ENCODE measurements at places on chromosomes 3 and 15.

- DNase-seq, result no peak
These were observed 521.2 kb downstream of the FOXP1 start for GRCh38 chr3:71062037-71062932.

DNA sequence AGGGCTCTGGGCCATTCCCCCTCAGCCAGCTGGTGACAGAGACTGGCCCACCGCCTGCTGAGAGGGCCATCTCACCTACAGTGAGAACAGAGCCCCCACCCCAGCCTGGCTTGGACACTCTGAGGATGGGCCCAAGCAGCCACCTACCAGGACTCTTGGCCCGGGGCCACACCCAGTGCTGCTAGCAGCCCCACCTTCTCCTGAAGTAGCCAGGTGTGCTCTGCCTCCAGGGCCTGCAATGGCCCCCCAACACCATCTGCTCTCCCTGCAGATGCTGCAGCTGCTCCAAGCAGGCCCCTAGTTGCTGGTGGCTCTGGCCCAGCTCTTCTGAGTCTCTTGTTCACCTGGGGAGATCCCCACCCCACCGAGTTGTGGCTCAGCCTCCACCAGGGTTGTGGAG is 6.8 kb upstream of the CLK3 start:
- no peak for DNase-seq

GRCh38 chr3:16462679-16463078 is 50.8 kb downstream of the RFTN1 start:
- no peak for DNase-seq

- no peak for DNase-seq
These were observed 23.1 kb downstream of the AADAC start for GRCh38 chr3:151837057-151837456.

DNA sequence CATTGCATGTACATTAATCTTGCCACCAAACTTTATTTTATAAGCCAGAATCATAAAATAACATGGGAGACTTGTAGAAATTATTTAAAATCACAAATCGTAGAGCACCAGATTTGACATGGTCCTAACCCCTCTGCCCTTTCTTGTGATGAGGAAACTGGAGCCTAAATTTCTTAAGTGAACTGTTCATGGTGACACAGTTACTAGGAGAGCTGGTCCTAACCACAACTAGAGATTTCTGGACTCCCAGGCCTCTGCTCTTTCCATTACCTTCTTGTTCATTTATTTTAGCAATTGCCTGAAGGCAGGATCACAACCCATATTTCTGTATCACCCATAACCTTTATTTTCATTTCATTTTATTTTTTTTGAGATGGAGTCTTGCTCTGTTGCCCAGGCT is 352.5 kb downstream of the LPP start:
- no peak for DNase-seq

DNA sequence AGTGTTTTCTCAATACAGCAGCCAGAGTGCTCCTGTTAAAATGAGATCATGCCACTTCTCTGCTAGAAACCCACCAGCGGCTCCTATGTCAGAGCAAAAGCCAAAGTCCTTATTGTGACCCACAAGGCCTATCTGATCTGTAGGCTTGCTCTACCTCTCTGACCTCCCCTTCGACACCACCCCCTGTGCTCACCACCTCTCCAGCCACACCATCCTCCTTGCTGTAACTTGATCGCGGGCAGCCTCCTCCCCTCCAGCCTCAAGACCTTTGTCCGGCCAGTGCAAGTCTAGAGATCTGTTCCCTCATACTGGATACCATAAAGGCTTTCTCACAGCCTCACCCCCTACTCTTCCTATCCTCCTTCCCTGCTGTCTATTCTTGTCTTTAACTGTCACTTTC is 1.9 kb upstream of the IGDCC4 start:
- DNase-seq, result no peak

DNA sequence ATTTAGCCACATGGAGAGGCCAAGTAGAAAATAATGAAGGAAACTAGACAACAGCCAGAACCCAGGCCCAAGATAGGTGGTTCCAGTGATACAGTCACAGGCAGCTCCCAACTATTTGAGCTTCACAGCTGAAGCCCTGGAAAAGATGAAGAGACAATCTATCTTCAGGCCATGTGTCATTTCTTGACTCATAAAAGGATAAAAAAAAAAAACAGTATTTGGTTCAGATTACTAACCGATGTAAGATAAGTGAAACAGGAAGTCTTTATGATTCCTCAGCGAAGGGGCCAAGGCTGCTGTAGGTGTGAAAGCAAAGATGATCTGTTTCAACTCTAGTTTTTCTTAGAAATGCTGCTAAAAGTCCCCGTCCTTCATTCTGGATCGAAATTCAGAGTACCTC is 394.6 kb downstream of the ZNF385D start:
- DNase-seq, result no peak

DNA sequence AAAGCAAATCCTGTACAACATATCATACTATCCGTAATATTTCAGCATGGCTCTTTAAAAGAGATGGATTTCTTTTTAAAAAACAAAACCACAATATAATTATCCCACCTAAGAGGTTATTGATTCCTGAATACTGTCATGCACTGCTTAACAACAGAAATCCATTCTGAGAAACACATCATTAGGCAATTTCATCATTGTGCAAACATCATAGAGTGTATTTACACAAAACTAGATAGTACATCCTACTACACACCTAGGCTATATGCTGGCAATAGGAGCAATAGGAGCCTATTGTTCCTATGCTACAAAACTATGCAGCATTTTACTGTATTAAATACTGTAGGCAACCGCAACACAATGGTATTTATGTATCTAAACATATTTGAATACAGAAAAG is 242.0 kb downstream of the NEK10 start:
- DNase-seq, result peak; percentile 2

- no peak for DNase-seq
These were observed 72.5 kb upstream of the ARHGEF3 start for GRCh38 chr3:56874269-56874668.

DNA sequence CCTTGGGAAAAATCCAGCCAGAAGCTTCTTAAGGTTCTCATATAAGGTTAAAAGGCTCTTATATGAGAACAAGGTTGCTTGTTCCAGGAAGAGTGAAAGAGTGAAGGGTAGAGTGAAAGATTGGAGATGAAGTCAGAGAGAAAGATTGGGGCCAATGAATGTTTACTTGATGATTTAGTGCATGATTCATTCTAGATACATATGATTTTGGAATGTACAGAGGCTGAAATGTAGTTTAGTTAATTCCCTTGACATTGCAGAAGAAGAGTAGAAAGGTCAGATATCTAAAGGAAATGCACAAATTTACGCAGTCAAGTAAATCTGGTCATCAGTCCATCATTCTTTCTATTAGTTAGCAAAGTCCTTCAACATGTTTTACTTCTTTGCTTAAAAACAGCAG is 619.8 kb upstream of the ZNF717 start:
- DNase-seq, result no peak

GRCh38 chr3:18046131-18046915 is 303.9 kb upstream of the TBC1D5 start:
- no peak for DNase-seq

DNA sequence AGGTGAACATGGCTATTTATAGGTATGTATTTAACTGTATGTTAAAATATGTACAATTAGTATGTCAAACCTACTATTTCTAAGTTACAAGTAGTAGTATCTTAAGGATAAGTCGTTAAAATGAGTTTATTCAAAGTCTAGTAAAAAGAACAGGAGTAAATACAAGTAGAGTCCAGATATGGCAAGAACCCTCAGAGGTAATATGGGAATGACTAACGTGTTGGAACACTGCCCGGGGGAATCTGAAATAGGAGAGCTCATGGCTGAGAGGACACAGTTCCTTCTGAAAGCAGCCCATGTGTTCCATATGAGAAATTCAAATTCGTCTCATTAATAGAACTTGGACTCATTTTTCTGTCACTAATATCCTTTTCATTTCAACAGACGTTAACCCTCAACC is 158.8 kb downstream of the CLSTN2 start:
- peak; percentile 14 for DNase-seq

- no peak for DNase-seq
These were observed 23.4 kb upstream of the SEC13 start for GRCh38 chr3:10344147-10344943.

- DNase-seq, result no peak
These were observed 15.6 kb downstream of the CHST2 start for GRCh38 chr3:143135150-143135549.

GRCh38 chr15:42033214-42033873 is 12.5 kb upstream of the PLA2G4E start:
- DNase-seq, result no peak

DNA sequence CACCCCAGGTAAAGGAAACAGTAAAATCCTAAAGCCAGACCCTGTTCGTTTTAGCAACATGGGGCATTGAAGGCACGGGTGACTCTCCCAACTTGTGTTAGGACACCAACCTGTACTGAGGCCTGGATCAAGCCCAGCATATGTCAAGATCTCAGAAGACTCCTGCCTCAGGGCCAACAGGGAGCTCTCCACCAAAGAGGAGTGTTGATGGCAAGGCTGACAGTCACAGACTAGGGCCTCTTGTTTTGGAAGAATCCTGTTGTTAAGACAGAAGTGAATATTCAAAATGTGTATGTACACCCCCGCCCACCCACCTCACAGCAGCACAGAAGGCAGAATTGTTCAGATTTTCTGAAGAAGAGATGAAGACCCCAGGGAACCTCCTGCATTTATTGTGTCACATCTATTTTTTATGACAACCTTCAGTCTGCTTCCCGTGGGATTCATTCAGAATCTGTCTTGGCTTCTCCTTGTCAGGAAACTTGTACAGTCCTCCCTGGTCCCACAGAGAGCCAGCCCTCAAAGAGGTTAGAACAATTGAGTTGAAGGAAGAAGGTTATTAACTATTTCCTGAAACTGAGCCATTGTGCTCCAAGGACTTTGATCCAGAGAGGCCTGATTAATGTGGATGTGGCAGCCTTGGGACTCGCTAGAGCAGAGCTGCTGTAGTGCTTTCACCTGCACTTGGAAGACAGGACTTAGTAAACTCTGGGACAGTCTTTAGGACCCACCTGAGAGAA is 61.7 kb upstream of the PLXNA1 start:
- DNase-seq, result no peak

- no peak for DNase-seq
These were observed 6.6 kb downstream of the XYLB start for GRCh38 chr3:38353151-38353550.

- no peak for DNase-seq
These were observed 12.8 kb upstream of the MTMR10 start for GRCh38 chr15:31004220-31004733.

- DNase-seq, result no peak
These were observed 14.2 kb downstream of the SV2B start for GRCh38 chr15:91114301-91114700.

DNA sequence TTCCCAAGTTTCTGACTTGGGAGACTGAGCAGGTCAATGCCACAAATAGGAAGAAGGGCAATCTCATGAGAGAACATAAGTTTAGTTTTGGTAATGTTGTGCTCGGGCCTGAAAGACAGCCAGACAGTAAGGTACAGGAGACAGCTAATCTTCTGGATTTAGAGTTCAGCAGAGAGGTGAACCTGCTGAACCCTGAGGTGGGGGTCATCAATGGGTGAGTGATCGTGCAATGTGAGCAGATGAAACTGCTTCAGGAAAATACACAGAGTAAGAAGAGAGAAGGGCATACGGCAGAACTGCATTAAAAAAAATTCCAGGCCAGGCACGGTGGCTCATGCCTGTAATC is 23.3 kb downstream of the RUBCN start:
- DNase-seq, result no peak

Data from NCI-H774 (cell line).